ENCODE measurements at places on chromosomes 5 and 9.

GRCh38 chr5:158618256-158618655, 481.5 kb downstream of the EBF1 start:
- no peak for DNase-seq

GRCh38 chr5:36606036-36606427, 374 bp upstream of the SLC1A3 start:
- no peak for DNase-seq

DNA sequence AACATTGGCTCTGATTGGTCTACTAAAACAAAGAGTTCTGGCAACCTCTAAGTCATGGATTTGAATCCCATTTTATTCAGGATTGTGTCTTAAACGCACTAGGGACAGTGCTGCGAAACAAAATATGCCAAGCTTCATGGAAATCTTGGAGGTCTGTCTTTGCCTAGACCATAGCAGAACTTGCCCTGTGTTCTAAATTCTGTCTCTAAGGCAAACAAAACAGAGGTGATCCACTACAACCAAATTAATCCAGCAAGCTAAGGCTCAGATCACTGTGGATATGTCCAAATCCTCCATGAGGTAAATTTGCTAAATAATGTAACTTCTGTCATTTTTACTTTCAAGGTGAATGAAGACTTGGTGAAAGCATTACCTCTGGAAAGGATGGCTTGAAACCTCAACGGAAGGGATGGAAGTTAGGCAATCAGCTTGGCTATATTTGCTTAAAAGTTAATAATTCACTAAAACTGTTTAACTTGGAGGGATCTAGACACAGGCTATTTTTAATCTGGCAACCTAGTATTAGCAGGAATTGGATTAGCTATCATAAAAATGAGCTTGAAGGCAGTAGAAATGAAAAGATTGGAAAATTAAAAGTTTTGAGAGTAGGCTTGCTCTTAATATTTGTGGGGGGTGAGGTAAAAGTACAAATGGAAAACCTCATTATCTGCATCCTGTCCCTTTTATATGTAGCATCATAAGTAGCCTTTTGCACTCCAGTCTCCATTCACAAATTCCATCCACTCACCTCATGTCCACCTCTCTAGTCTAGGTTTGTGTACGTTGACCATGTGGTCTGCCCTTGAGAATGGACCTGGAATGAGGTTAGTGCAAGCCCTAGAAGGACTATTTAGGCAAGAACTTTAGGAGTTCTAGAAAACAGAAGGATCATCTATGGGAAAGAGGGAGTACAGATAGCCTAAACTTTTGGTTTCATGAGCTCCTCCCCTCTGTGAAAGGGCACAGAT, 176.2 kb downstream of the SMC2 start:
- no peak for DNase-seq

DNA sequence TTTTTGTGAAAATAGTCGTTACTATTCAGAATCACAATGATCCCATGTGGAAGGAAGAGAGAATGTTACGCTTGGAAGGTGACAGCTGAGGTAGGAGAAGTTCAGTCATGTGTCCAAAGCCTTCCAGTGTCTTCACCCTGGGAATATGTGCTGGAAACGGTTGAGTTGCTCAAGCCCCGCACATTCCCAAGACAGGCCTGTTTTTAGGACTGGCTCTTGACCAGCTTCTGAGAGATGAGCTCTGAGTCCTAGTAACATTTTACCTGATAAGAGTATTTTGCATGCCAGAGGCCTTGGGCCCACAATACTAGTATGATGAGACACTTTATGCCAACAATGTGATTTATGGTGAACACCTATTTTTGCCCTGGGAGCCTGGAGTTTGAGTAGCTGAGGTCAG, 101.7 kb downstream of the LMNB1 start:
- DNase-seq = no peak

- DNase-seq = peak; percentile 91
Observed at GRCh38 chr5:40477856-40478546, 201.7 kb upstream of the PTGER4 start.

DNA sequence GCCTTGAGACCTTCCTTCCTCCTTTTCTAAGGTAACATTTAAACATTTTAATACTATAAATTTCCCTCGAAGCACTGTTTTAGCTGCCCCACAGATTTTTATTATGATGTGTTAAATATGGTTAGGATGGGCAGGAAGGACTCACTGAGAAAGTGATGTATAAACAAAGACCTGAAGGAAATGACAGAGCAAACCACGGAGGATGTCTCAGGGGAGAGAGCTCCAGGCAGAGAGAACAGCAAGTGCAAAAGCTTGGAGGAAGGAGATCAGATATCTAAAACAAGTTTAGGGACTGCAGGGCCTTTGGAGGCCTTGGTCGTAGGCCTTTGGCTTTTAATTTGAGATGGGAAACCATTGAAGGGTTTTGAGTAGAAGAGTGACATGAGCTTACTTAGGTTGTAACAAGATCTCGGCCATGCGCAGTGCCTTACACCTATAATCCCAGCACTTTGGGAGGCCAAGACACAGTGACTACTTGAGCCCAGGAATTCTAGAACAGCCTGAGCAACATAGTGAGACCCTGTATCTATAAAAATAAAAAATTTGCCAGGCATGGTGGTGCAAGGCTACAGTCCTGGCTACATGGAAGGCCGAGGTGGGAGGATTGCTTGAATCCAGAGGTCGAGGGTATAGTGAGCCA, 35.5 kb upstream of the LRRTM2 start:
- peak; percentile 60 for DNase-seq

- no peak for DNase-seq
Observed at GRCh38 chr9:94135222-94135621, 51.0 kb downstream of the PTPDC1 start.

DNA sequence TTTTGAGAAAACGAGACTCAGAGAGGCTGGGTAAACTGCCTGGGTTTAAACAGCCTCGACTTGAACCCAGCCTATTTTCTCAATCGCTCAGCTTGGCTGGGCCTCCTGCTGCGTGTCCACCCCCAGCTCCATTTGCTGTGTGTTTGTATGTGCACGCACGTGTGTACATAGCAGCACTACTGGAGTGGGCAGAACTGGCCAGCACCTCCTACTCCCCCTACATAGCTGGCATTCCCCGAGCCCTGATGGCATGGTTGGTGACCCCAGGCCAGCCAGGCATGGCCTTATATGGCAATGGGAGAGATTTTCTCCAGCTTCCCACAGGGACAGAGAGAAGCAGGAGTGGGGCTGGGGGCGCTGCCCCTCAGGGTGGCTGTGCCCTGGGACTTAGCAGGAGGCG, 4.1 kb downstream of the AIF1L start:
- peak; percentile 57 for DNase-seq

- no peak for DNase-seq
Observed at GRCh38 chr9:21589344-21590056, 107.4 kb upstream of the IFNE start.

GRCh38 chr9:37959976-37960375, 56.0 kb upstream of the SLC25A51 start:
- DNase-seq = no peak

- no peak for DNase-seq
Observed at GRCh38 chr9:69965416-69966145, 78.1 kb upstream of the MAMDC2 start.

GRCh38 chr5:171661143-171661542, 124.5 kb upstream of the SMIM23 start:
- DNase-seq = no peak

- DNase-seq = no peak
Observed at GRCh38 chr9:72204062-72204461, 54.8 kb downstream of the GDA start.

- no peak for DNase-seq
Observed at GRCh38 chr5:71666321-71666720, 52.8 kb upstream of the CARTPT start.

GRCh38 chr5:20041326-20042274, 53.6 kb upstream of the CDH18 start:
- DNase-seq = no peak

DNA sequence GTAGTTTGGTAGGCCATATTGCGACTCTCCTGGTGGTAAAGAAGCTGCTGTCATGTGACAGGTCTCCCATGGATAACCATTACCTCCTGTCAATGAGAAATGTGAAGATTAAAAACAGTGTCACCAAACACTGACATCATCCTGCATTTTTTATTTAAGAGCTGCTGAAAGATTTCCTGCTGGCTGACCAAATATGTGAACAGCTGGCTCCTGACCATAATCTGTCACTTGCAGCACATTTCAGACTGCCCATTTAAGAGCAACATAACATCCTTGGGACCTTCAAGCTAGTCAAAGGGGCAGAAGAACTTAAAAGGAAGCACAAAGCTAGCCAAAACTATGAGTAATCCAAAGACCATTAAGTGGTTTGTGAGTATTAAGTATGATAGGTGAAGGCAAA, 288.0 kb downstream of the IZUMO3 start:
- DNase-seq = peak; percentile 1
